ENCODE measurements at places on chromosomes 6 and 20. TPM values are rescaled to one million over a fixed set of nuclear protein-coding genes. Genes with fewer than 3 reads are reported as not detected.

DNA sequence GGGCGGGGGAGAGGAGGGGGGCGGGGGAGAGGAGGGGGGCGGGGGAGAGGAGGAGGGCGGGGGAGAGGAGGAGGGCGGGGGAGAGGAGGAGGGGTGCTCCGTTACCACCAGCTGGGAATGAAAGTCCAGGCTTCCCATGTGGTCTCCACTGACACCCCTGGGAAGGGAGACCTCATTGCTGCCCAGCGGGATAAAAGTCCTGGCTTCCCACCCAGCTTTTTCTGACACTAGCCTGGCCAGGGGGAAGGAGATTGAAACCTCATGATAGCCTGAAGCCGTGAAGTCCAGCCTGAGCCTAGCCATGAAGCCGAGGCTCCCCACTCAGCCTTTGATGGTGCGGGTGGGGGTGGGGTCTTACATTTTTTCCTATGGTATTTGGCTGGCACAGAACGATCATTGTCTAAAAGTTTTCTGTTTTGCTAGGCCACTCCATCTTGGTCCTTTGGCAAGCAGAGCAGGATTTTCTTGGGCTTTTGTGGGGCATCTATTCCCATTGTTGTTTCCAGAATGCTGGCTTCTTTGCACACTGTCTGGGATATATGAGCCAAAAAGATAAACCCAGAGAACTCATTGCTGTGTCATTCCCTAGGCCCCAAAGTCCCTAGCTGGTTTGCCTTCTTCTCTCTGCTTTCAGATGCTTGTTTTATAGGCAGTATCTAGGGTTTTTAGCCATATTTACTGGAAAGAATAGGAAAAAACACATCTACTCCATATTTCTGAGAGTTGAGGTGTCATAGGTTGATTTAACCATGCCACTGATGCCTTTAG is 67.9 kb upstream of the RNF24 start:
- DNase-seq, result no peak

DNA sequence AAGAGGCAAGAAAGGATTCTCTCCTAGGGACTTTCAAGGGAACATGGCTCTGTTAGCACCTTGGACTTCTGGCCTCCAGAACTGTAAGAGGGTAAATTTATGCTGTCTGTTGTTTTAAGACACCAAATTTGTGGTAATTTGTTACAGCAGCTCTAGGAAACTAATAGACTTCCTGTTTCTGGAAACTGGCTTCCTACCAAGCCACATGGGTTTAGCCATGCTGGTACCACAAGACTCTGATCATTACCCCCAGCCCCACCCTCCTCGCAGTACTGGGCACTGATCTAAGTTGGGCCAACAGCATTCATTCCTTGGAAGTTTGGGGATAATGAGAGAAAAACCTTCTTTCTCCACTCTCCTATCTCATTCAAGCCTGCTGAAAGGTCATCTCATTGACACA is 109.5 kb upstream of the SMLR1 start:
- DNase-seq, result no peak

- DNase-seq, result no peak
These were observed 63.5 kb upstream of the ZMYND8 start for GRCh38 chr20:47419953-47420514.

- DNase-seq, result no peak
These were observed 63.8 kb upstream of the GPR31 start for GRCh38 chr6:167221400-167222201.

DNA sequence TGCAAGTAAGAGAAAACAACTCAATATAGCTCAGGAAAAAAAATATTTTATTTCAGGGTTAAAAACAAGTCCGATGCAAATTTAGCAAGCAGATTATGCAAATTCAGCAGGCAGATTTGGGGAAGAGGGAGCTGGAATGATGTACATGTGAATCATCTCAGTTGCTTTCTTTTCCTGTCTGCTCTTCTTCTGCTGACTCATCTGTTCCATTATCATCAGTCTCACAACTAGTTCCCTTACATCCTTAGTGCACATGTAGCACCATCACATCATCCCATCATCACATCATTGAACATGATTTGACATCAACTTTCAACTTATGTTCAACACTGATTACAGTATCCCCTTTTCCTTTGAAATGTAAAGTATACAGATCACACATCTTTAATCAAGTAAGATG is 11.5 kb upstream of the DEFB113 start:
- DNase-seq, result no peak

DNA sequence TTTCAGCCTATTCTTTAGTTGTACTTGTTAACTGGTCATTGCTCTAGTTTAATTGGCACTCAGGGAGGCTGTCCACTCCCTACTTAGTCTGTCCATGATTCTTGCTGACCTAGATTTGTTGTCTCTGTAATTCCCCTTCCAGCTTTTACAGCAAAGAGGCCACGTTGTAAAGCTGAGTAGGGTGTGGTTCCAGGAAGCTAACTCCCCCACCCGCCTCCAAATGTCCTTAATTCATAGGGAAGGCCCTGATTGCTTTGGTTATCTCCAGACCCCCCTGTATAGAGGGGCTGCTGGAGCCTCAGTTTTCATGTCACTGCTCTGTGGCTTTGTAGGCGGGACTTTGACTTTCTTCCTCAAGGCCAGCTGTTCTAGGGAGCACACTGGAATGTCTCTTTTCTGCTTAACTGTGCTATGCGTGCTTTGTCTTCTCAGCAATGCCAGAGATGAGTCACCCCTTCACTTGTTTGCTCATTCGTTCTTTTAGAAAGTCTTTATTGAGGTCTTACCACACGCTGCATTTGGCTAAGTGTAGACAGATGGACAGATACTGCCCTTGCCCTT is 175.1 kb upstream of the JAG1 start:
- no peak for DNase-seq

DNA sequence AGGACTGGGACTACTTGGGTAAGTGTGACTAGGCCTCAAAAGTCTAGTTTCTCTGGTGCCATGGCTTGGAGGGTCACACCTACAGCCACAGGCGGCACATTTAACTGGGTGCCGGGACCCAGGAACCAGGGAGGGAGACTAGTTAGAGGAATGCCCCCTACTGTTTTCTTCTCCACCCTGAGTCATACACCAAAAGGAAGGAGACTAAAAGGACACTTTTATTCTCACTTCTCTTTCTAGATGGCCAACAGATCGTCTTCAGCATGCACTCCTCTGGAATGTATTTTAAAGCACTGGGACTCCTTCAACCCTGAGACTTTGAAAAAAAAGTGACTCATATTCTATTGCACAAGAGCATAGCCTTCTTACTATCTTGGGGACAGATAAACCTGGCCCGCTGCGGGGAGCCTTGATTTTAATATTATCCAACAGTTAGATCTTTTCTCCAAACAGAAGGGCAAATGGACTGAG is 33.4 kb downstream of the PLN start:
- DNase-seq, result no peak

Gene ELOVL4
- total RNA-seq, result 2.8 TPM

Gene RSPO4
- total RNA-seq, result not detected
